CD4-positive, alpha-beta T cell treated with Interleukin-10 for 1 hour (primary cell): ENCODE measurements at places on chromosomes 7 and 10.

DNA sequence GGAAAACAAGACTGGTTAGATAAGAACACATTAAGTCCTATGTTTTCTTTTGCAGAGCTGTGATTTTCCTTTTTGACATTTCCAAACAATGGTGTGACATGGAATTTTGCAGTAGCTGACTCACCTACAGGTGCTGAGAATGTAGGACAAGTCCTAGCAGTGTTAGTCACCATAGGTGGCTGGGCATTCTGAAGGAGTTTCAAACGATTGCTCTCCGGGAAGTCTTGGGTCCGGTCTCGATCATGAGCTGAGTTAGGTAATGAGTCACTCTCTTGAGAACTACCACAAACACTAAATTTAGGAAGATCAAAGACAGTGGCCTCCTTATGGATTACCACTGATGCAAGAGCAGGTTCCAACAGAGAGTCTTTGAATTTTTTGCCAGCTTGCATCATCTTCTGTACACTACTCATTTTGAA is 3.6 kb downstream of the FIGNL1 start:
- DNase-seq = no peak

GRCh38 chr10:102172288-102172687 is 20.1 kb downstream of the NOLC1 start:
- no peak for DNase-seq

DNA sequence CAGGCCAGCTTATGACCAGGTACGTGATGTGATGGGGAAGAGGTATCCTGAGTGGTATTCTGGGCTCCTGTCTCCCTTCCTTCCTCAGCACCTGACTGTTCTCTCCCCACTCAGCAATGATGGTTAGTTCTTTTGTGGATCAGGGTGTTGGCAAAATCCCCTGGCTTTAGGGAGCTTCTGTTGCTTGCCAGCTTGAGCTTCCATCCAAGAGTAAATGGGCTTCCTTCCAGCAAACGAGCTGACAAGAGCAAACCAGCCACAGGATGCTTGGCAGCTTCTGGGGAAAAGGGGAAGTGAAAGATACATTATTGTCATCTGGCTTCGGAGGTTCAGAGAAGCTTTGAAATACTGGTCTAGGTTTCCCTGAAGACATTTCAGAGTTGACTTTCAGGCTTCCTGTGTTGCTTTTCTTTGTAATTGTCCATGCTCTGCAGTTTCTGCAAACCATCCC is 5.2 kb downstream of the DUSP5 start:
- peak; percentile 46 for DNase-seq

DNA sequence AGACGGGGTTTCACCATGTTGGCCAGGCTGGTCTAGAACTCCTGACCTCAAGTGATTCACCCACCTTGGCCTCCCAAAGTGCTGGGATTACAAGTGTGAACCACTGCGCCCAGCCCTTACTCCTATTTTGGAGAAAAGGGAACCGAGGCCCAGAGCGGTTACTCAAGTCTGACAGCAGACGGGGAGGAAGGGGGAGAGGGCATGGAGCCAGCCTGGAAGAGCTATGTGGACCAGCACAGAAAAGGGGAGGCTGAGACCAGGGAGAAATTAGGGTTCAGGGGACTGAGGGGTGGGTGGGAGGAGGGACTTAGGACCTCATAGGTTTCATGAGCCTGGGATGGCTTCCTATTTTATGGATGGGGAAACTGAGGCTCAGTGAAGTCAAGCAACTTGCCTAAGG is 1.5 kb downstream of the SFRP5 start:
- DNase-seq = no peak

- no peak for DNase-seq
Measured at GRCh38 chr10:90167174-90168064, 466.0 kb downstream of the KIF20B start.
